Cortex of kidney (tissue), 1 donor: ENCODE measurements at places on chromosomes 12 and 14.

- no peak for DNase-seq
Measured at GRCh38 chr12:14930299-14930698, 8.0 kb downstream of the ERP27 start.

GRCh38 chr12:46259713-46260112 is 9.1 kb downstream of the SLC38A1 start:
- no peak for DNase-seq

DNA sequence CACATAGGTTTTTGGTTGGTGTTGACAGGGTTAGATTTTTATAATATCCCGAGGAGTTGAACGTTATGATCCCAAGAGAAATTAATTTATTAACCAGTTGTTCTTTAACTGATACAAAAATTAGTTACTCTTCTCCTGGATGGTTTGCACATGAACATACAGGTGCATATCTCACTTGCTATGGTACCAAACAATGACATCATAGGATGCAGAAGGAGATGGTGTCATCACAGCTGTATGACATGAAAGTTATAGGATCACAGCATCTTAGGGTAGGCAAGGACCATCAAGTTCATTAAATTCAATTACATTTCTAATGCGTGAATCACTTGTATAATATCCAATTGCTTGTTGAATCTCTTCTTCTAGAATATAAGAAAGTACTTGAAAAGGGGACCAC is 175.8 kb downstream of the PAH start:
- DNase-seq = no peak

DNA sequence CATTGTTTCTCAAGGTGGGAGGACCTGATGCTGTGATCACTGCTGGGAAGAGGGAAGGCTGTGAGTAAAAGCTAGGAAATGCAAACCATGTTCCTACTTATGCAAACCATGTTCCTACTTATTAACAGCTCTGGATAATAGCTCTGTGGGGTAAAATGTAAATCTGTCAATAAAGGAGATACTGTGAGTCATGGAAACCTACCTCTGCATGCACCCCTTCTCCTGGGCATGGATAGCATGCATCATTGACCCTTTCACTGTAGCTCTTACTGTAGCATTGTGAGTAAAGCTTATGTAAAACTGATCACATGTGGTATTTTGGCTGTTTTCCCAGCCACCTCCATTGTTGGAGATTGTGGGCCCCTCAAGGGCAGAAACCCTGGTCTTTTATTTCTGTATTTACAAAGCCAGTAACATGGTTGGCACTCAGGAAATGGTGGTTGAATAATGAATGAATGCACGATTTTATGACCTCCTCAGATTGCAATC is 253.7 kb downstream of the GRIN2B start:
- no peak for DNase-seq

- no peak for DNase-seq
Measured at GRCh38 chr12:53754633-53755264, 3.0 kb upstream of the CISTR start.
